ENCODE measurements at places on chromosomes 11 and 22.
A peak's percentile ranks its signal among the peaks of the same experiment; 100 is the strongest.

- H3K36me3 ChIP-seq: peaks cover 8% of the 10 kb centered on the region
- H3K27me3 ChIP-seq: no peaks in the 10 kb centered on the region
- no peak overlapping the region for H3K4me3 ChIP-seq
- no peak for DNase-seq
- H3K4me1 ChIP-seq: peaks cover 3% of the 10 kb centered on the region
- no peak overlapping the region for H3K27ac ChIP-seq
These were observed 9.0 kb upstream of the CDC42EP2 start for GRCh38 chr11:65305501-65306268.

- H3K4me1 ChIP-seq: peaks cover 31% of the 10 kb centered on the region
- H3K27me3 ChIP-seq: peaks cover 1% of the 10 kb centered on the region
- no peaks in the 10 kb centered on the region for H3K36me3 ChIP-seq
- H3K27ac ChIP-seq: peak overlapping the region; percentile 37
- DNase-seq: no peak
These were observed 17.9 kb upstream of the B4GALNT4 start for GRCh38 chr11:351411-351810.

GRCh38 chr11:32584921-32585320 is 1.3 kb downstream of the EIF3M start:
- peak overlapping the region; percentile 98 for H3K27ac ChIP-seq
- H3K4me3 ChIP-seq: peak overlapping the region; percentile 98
- peaks cover 27% of the 10 kb centered on the region for H3K4me1 ChIP-seq
- no peak for DNase-seq
- no peaks in the 10 kb centered on the region for H3K27me3 ChIP-seq
- peaks cover 38% of the 10 kb centered on the region for H3K36me3 ChIP-seq

- DNase-seq: no peak
- H3K4me1 ChIP-seq: peaks cover 8% of the 10 kb centered on the region
- no peak overlapping the region for H3K27ac ChIP-seq
- H3K36me3 ChIP-seq: no peaks in the 10 kb centered on the region
These were observed 64.1 kb upstream of the CARD18 start for GRCh38 chr11:105203569-105204240.
